ENCODE measurements at places on chromosomes 13 and 19.

DNA sequence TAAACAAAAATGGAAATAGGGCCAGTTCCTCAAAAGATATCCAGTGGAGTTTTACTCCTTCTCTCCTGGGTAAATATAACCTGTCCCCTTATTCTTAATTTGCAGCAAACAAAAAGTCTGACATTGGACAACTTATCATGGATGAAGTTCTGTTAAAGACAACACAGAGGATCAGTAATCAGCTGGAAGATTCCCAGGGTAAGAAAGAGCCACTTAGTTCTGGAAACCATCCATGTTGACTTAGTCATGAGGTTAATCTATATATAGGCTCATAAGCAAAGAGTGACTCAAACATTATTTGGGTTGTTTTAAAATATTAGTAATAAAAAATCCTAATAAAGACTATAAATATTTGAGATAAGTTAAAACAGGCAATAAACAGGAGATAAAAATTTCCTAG lies 40.5 kb upstream of the EBPL start:
- DNase-seq: no peak

GRCh38 chr19:47619763-47620162 lies 10.8 kb downstream of the BICRA start:
- no peak for DNase-seq

GRCh38 chr19:39406656-39407409 lies at the start of gene ZFP36:
TSS of gene ZFP36 (plus strand) at chr19:39406847. CDS start at chr19:39406905, 58 bp downstream.
- DNase-seq: no peak

DNA sequence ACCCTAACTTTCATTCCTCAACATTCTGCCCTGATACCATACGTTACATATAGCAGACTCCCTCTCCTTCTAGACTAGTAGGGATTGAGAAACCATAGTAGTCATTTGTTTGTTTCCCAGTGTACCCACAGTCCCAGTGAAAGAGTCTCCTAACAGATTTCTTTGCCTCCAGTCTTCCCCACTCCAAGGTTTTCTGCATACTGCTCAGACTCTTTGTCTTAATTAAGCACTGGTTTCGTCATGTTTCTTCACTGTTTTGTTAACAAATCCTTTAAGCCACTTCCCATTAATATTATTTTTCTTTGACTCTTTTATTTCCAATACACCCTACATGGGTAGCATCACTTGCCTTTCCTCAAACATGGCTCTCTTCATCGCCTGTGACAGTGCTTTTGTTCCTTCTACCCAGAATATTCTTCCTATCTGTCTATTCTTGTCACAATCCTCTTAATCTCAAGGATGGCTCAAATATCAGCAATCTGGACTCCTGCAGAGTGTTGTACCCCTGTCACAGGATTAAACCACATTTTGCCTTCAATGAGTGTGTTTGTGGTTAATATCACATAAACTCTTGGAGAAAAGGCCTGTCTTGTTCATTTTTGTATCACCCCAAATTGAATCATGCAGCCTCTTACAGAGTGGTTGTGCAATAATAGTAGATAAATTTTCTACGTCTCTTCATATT lies 92.7 kb upstream of the KLF12 start:
- DNase-seq: no peak

DNA sequence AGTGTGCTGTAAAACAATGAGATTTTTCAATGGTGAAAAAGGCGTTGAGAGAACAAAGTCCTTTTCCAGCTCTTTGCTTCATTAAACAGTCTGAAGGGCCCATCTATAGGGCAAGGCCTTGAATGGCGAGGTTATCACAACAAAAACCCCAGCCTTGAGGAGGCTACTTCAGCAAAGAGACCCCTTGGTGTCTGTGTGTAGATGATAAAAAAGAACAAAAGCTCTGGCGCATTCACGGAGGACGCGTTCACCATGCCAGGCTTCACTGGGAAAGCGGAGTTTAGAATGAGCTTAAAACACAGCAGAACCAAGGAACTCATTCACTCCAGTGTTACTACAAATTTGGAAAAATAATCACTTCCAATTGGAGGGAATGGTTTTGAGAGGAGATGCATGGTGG lies 530.0 kb upstream of the ARGLU1 start:
- no peak for DNase-seq

- no peak for DNase-seq
These were observed 8.5 kb downstream of the SOX21 start for GRCh38 chr13:94703721-94704314.

DNA sequence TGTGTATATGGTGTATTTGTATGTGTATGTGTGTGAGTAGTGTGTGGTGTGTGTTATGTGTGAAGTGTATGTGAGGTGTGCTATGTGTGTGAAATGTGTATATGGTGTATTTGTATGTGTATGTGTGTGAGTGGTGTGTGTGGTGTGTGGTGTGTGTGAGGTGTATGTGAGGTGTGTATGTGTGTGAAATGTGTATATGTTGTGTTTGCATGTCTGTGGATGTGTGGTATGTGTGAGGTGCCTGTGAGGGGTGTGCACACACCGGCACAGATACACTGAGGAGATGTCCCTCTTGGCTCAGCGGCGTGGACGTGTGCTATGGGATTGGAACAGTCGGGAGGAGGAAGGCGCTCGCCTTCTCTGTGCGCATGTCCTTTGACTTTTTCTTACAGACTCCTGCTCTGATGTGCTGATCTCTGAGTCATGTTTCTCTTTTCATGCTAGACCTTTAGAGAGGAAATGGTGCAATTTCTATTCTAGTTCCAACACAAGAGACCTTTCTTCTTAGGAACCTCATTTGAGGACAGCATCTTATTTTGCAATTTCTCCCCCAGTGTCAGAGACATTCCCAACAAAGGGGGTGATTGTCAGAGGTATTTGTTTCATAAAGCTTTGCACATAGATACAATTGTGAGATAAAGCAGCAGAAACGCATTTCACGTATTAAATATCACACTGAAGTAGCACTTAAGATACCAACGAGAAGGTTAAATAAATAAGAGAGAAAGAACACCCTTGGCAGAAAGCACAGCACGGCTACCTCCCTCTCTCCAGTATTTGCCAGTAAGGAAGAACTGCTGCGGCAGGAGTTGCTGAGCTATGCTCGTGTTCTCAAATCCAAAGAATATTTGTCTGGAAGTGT lies 11.3 kb upstream of the TNFRSF19 start:
- peak; percentile 21 for DNase-seq

GRCh38 chr13:21683034-21683733 lies 12.3 kb downstream of the FGF9 start:
- no peak for DNase-seq

DNA sequence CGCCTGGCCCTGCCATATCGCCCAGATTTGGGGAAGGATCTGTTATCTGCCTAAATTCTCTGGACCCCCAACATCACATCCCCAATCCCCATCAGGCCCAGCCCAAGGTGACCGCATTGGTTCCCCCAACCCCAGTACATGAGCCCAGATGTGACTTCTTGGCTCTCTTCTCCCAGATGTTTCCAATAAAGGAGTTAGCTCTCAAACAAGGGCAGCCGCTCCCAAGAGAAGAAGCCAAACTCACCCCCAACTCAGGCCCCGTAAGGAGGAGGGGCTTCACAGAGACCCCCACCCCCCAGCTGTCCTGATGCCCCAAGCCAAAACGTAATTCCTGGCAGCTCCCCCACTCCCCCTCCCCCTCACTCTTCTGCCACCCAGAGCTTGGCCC lies 6.9 kb downstream of the FBN3 start:
- DNase-seq: no peak

DNA sequence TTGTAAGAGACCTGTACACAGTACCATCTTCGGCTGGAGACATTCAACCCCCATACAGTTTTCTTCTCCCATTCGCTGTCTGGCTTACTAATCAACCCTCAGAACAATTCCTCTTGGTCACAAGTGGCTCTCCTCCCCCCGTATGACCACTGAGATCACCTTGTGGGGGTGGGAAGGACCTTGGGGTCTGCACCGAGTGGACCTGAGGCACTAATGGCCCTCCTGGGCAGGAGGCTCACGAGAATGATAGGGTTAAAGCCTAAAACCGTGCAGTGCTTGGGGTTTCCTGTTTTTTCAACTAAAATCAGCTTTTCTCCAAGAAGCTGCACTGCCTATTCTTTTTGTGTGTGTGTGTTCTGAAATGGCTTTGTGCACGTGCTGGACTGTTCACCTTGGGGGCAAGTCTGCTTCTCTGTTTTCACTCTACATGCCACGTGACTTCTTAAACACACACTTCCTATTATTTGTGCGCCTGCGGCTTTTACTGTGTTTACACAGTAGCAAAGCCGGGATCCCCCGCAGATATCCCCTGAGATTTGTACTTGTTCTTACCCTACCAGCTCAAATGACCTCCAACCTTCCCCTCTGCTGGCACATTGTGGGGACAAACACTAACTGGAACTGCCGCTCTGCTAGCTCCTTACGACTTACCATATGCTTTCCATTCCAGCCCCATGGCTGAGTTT lies 12.3 kb downstream of the RBM26 start:
- DNase-seq: no peak

DNA sequence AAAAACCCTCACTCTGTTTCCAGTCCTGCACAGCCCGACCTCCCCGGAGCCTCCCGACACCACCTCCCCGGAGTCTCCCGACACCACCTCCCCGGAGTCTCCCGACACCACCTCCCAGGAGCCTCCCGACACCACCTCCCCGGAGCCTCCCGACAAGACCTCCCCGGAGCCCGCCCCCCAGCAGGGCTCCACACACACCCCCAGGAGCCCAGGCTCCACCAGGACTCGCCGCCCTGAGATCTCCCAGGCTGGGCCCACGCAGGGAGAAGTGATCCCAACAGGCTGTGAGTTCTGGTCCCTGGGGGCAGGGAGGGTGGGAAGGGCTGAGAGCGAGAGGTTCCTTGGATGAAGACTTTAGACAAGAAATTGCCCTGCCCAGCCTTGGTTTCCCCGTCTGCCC lies 5.4 kb downstream of the MADCAM1 start:
- no peak for DNase-seq

GRCh38 chr19:47766670-47767069 lies 11.8 kb upstream of the SELENOW start:
- no peak for DNase-seq

- no peak for DNase-seq
These were observed 11.8 kb upstream of the TLE5 start for GRCh38 chr19:3073931-3074595.

- DNase-seq: no peak
These were observed 7.8 kb upstream of the LYPD5 start for GRCh38 chr19:43809762-43810696.

DNA sequence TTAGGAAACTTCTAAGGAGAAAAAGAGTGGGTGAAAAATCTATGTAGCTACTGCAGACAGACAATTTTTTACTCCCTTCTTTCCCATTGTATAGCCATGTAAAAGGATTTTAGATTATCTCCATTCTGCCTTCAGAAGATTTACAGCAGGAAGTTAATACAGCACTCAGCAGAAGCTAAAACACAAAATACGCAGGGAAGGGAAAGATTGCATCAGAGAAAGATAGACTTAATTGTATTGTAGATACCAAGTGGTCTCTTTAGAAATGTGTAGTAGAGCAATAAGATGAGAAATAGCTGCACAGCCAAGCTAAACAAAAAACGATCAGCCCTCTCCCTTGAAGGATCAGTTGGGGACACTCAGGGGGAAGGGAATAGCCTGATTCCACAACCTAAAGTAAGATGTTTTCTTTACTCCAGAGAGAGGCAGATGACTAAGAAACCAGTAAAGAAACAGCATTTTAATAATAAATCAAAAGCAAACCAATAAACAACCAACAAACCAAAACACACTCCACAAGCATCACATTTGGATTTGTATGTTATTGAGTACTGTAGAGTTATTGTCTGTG lies 236.7 kb upstream of the SLITRK1 start:
- DNase-seq: no peak

- no peak for DNase-seq
These were observed 17.0 kb downstream of the EPS8L1 start for GRCh38 chr19:55092423-55093318.

- DNase-seq: no peak
These were observed 26.8 kb downstream of the EXOC3L2 start for GRCh38 chr19:45218426-45218825.

DNA sequence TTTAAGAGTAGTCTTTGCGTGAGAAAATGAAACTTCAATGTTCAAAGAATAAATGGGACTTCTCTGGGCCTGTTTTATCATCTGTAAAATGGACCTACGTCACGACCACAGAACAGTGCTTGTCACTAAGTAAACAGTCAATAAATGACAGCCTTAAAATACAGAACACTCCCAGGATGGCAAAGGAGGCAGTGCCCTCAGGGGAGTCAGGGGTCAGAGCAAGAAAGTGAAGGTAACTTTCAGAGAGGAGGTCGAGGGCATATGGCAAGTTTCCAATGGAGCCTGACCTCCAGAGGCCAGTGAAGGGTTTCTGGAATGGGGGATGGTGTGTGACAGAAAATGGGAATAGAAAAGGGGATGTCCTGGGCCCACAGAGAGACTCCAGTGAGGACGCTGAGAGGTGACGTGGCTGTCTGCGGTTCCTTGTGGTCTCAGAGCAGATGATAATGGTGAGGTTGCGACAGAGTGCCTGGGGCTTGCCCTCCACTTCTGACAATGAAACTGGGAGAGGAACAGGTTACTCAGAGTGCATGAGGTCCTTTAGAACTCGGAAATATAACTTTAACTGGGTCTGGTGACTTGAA lies 91.8 kb downstream of the UBL3 start:
- DNase-seq: no peak

- no peak for DNase-seq
These were observed 183.0 kb downstream of the KCTD12 start for GRCh38 chr13:76703216-76703615.

DNA sequence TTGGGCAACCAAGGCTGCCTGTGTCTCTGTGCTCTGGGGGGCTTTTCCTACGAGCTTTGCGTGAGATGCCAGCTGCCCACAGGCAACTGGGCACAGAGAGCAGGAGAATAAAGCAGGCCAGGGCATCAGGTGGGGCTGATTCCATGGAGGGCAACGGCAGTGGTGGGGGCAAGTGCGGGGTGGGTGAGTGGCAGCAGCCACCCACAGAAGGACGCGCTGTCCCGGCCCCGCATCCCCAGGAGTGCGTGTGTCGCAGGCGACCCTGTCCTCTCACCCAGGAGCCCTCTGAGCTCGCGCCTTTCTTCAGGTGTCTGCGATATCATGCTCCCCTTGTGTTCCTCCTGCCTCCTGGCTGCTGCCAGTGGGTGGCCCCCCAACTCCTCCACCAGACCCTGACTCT lies 67.4 kb downstream of the MCF2L start:
- DNase-seq: no peak

DNA sequence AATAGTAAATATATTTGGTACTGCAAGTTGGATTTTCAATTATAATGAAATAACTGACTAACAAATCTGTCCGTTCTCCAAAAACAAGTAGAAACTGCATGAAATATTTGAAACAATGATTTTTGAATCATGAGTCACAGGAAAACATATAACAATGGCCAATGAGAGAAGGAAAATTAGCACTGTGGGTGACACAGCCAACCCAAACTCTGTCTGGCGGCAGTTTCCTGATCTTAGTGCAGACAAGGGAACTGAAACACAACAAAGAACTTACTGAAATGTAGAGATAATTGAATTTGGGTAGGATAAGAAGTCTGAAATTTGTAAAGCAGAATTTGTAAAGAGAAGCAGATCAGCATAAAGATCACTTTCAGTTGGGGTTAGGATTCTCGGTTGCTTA lies 2743.3 kb upstream of the PCDH20 start:
- DNase-seq: no peak

DNA sequence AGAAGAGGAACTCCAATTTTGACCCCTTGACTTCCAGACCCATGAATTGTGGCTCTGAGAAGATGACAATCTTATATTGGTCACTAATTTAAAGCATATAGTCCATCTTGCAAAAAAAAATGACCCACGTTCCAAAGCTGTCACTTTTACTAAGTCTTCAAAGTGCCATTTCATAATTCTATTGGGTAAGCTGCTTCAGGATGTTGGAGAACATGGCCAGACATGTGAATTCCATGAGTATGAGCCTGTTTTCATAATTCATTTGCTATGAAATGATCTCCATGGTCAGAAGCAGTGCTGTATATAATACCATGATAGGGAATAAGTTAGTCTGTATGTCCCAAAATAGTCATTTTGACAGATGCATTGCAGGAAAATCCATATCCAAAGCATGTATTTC lies 1787.3 kb downstream of the SLITRK5 start:
- no peak for DNase-seq
